ENCODE measurements at places on chromosomes 4 and X. TPM values are rescaled to one million over a fixed set of nuclear protein-coding genes. Genes with fewer than 3 reads are reported as not detected.

- no peak for DNase-seq
These were observed 38.8 kb downstream of the FAT1 start for GRCh38 chr4:186684889-186685309.

- peak; percentile 6 for DNase-seq
These were observed 474.0 kb upstream of the NDST3 start for GRCh38 chr4:117560329-117560728.

DNA sequence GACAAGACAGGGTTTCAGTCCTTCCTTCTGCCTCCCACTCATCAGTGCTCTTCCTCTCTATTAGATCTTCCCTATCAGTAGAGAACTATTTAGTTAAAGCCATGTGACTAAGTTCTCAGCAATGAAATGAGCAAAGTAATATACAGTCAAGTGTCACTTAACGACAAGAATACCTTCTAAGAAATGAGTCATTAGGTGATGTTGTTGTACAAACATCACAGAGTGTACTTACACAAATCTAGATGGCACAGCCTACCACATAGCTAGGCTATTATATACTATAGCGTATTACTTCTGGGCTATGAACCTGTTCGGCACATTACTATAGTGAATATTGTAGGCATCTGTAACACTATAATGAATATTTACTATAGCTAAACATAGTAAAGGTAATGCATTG, 71.3 kb downstream of the POU4F2 start:
- no peak for DNase-seq

GRCh38 chrX:427812-428725, 41.4 kb upstream of the PPP2R3B start:
- peak; percentile 48 for DNase-seq

- no peak for DNase-seq
These were observed 380.5 kb upstream of the IGFBP7 start for GRCh38 chr4:57490520-57491255.

GRCh38 chr4:80423553-80424224, 88.2 kb downstream of the CFAP299 start:
- DNase-seq = no peak

MTNR1A gene
- total RNA-seq = not detected
